ENCODE measurements at places on chromosomes 4 and X.

DNA sequence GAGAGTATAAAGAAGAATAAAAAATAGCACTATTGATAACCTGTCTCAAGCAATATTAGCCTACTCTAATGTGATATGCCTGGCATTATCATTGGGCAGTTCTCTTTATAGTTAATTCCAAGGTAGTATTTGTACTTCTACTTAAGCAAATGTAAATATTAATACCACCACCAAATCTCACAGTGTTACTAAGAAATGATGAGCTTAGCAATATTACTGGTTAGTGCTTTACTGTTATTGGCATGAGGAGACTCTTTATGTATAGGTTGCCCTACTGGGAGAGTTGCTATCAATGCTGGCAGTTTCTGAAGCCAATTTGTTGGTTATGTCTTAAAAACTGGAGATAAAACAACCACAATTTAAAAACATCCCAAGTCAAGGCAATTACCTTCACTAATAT lies 155.7 kb downstream of the CDS1 start:
- DNase-seq, result no peak

- no peak for DNase-seq
These were observed 8.8 kb downstream of the LARP7 start for GRCh38 chr4:112645541-112646329.

DNA sequence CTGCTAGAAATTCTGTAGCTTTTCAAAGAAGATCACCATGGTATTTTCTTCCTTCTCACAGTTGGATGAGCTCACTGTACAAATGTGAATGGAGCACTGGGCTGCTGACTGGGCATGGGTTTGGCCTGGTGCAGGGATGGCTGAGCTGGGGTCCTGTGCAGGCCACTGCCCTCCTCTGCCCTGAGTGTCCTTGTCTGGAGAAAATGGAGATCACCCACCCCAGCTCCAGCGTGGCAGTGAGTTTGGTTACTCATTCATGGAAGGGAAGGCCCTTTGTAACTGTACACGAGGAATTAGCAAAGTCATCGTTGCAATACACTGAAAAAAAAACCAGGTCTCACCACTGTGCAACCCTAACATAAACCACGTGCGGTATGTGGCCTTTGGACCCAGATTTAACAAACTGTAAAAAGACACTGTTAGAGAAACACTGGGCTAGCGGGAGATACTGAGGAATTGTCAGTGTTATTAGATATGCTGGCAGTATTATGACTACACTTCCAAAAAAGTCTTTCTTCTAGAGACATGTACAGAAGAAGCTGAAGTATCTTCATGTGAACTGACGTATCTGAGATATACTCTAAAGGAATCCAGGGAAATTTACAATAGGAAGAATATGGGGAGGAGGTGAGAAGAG lies 16.1 kb upstream of the TBC1D14 start:
- DNase-seq, result no peak

DNA sequence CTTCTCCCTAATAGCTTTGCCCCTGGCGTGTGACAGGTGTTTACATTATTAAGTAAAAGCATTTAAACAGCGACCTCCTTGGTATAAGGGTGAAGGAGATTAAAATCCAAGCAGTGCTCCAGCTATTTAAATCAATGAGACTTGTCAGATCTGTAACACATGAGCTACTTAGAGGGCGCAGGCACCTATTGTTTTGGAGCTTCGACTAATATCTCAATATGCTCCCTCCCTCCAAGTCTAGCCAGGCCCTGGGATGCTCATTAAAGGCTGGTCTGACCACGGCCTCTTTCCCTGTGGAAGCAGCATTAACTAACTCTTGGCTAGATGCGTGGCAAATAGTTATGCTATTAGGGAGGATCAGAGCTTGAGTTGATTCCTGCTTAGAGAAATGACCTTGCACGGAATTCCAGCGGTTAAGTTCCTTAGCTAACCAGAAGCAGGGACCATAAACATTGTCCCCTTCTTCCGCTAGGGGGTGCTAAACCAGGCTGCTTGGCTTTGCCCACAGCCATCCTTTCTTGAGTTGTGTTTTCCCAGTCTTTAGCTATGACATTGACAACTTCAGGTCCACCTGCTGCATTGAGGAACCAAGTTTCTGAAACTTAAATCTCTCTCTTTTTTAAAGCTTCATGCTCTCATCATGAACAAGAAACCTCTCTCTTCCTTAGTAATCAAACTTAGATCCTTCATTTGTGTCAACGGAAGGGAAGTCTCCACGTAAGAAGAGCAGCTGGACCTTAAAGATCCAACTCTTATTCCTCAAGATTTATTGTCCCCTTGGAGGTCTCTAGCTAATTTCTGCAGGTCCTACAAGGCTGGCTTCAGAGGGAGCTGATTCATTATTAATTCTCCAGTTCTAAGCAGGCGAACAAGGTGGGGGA lies 80.7 kb upstream of the IGFBP7 start:
- DNase-seq, result peak; percentile 5

DNA sequence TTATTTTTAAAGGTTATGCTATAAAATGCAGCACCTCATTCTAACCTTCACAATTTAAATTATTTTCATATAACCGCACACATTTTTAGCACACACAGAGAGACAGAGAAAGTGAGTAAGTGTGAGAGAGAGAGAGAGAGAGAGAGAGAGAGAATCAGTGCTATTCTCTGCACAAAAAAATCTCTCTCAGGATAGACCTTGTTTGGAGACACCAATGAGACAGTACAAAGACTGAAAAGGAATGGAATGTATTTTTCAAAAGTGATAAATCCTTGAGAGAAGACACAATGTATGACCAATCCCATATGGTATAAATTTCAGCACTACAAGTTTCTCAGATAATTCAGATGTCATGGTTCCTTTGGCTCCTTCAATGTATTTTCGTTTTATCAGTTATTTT lies 132.1 kb upstream of the PCDH18 start:
- no peak for DNase-seq

DNA sequence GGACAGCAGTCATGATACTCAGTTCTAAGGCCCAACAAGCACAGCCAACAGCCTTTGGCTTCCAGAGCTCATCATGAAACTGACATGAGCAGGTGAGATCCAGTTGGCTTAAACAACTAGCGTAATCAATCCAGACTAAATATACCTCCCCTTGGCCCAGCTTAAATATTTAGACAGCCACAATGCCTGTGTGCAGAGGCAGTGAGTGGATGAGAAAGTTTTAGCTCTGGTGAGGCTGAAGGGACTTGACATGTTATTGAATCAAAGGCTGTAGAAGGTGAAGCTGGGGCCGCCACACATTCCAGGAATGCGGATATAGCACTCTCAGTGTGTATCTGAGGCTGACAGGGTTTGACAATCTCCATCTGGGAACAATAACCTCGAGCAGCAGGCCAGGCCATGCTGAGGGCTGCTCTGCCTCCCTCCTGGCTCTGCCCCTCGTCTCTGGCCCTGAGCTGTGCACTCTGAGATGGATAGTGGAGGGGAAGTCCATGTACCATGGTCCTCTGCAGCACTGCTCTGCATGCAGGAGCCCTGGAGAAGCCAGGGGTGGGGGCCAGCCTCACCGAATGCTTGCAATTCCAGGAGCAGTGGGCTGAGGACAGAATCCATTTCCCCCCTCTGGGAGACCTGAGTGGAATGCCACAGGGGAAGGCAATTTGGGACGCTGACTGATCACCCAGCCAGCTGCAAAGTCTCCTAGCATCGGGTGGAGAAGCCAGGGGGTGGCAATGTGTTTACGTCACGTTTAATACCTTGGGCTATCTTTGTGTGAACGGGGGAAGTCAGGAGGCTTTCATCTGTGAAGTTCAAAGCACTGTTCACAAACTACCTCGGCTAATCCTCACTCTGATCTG lies 37.3 kb upstream of the RASL11B start:
- DNase-seq, result no peak

GRCh38 chr4:164918956-164919355 lies 42.0 kb downstream of the APELA start:
- no peak for DNase-seq

- no peak for DNase-seq
These were observed 1826.0 kb downstream of the STIM2 start for GRCh38 chr4:28686618-28687017.

DNA sequence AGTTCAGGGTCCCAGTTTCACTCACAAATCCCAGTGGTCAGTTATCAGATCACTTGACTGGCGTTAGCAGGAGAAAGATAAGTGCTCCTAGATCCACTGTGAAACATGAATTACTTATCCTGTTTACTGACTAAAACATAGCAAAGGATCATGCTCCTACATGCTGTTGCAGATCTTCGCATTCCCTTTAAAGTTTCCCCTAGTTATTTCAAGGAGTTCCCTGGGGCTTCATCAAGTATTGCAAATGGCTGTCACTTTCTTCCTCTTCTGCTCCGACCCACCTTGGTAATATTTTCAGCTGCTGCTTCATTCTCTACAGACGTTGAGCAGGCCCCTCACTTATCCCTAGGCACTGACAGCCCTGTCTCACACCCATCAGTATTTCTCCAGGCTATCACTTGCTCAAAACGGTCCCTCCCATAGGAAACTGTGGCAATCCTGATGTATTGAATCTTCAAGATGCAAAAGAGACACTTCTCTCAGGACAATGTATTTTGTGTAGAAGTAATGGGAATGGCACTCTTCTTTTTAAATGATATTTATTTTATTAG lies 466.0 kb downstream of the INPP4B start:
- DNase-seq, result no peak
